ENCODE measurements at places on chromosomes 7 and 10. TPM values are rescaled to one million over a fixed set of nuclear protein-coding genes. Genes with fewer than 3 reads are reported as not detected.

DNA sequence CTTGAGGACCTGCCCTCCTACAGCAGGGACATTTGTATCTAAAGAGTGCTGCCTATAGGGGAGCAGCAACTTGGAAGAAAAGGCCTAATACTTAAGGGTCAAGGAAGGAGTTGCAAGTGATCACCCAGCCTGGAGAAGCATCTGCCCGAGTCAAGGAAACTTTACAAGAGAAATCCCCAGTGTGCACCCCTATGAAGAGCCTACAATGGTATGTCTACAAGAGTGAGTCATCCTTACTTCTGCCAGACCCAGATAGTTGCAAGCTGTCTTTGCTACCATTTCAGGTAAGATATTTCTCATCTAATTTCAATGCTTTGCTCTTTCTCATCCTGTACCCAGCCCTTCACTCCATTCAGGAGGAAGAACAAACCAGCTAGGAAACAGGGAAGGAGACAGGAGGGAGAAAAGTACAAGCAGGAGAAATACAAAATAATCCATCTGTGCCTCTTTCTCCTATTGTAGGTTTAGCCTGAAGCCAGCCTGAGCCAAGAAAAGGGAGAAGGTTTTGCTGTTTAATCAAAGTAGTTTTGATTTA is 34.4 kb upstream of the AGR3 start:
- DNase-seq = no peak

GRCh38 chr7:151251328-151251688 is 2.8 kb upstream of the SMARCD3 start:
- DNase-seq = no peak

DNA sequence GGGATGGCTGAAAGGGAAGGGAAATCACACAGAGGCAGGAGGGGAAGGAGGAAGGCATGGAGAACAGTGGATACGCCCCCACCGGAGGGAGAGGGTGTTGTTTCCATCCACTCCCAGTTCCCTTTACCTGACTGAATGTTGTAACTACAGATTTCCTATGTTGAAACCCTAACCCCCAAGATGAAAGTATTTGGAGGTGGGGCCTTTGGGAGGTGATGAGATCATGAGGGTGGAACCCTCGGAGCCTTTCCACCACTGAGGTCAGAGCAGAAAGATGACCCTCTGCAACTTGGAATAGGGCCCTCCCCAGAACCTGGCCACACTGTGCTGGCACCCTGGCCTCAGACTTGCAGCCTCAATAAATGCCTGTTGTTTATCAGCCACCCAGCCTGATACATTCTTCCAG is 48.6 kb upstream of the CNPY1 start:
- DNase-seq = no peak

RBP4 gene
- total RNA-seq = 3.7 TPM

SRRM3 gene
- total RNA-seq = 7.2 TPM

Data from spinal cord (tissue), 10 donors.